ENCODE measurements at places on chromosomes 1 and 21.
A peak's percentile ranks its signal among the peaks of the same experiment; 100 is the strongest.

DNA sequence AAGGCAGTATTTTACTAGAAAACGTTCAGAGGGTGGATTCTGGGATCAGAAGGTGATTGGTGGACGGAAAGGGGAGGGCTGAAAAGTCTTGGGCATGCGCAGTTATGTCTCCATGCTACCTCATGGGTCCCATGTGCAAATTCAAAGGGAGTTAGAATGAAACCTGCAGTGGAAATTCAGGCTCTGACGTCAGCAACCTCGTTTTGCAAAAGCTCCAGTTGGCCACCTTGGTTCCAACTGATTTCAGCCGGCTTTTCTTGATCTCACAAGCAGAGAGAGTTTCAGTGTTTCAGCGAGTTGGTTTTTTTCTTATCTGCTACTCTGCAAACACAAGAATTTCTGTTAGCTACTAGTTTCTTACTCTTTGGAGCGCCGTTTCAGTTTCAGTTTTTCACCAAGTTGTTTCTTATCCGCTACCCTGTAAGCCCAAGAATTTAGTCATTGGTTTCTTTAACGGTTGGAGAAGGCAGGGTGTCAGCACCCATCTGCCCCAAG lies 69.8 kb upstream of the PGBD5 start:
- no peak for DNase-seq

- DNase-seq, result no peak
These were observed 161.2 kb downstream of the NPHP4 start for GRCh38 chr1:5830771-5831599.

DNA sequence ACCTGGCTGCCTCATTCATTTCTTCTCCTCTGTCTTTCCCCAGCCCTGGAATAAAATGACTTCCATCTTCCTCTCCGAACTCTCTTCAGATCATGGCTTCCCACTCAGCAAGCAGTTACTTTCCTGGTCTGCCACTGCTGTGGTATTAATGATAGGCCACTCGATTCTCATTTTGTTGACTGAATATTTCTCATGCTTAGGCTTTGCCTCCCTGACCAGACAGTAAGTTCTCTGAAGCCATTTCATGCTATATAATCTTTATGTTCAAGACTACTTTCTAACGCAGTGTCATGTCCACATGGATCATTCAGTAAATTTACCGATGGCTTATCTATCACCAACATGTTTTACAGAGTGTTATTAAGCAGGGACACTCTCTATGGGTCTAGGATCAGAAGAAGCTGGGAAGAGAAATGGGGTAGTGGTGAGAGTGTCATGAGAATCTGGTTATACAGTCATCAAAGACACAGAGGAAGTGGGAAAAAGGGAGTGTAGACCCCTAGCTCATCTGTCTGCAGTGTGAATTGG lies 20.6 kb downstream of the RUNX1 start:
- no peak for DNase-seq

DNA sequence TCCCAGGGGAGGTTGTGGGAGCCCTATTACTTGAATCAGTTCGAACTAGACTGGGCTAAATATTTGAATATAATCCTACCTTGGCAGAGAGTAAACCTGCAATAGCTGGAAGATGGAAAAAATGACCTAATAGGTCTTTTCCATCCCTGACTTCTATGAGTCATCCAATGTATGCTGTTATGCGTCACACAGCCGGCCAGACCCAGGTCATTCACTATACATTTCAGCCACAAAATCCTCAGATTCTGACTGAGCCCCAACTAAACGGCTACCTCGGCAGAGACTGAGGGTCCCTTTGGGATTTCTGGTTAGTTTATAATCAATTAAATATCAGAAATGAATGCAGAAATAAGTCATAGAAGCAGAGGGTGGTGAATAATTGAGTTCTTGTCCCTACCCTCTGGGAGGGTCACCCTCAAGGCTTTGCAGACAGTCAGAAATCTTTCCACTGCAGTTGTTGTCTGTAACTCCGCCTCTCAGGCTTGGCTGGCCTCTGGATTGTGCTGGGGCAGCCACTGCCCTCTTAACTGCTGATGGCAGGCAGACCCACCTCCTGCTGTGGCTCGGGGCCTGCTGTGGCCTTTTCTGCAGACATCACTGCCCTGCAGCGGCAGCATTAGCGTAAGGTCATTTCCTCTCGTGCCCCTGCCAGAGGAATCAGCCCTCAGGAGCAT lies 240.5 kb downstream of the TGFB2 start:
- peak; percentile 64 for DNase-seq
